ENCODE measurements at places on chromosomes 3 and 15. TPM values are rescaled to one million over a fixed set of nuclear protein-coding genes. Genes with fewer than 3 reads are reported as not detected.
A peak's percentile ranks its signal among the peaks of the same experiment; 100 is the strongest.

ANKRD28 gene
- total RNA-seq, result 48.6 TPM

- no peak overlapping the region for H3K4me3 ChIP-seq
- no peak for DNase-seq
- no peak overlapping the region for H3K27ac ChIP-seq
- H3K27me3 ChIP-seq, result no peaks in the 10 kb centered on the region
- no peaks in the 10 kb centered on the region for H3K36me3 ChIP-seq
These were observed 928.8 kb upstream of the ALCAM start for GRCh38 chr3:104437891-104438290.

GRCh38 chr15:65287520-65287855 is 805 bp upstream of the PARP16 start:
- H3K27me3 ChIP-seq, result no peaks in the 10 kb centered on the region
- H3K36me3 ChIP-seq, result no peaks in the 10 kb centered on the region
- peak overlapping the region; percentile 88 for H3K27ac ChIP-seq
- H3K4me1 ChIP-seq, result peaks cover 27% of the 10 kb centered on the region

GRCh38 chr15:48366584-48367312 is 35.5 kb downstream of the DUT start:
- no peaks in the 10 kb centered on the region for H3K36me3 ChIP-seq
- H3K27ac ChIP-seq, result no peak overlapping the region
- no peaks in the 10 kb centered on the region for H3K27me3 ChIP-seq

DNA sequence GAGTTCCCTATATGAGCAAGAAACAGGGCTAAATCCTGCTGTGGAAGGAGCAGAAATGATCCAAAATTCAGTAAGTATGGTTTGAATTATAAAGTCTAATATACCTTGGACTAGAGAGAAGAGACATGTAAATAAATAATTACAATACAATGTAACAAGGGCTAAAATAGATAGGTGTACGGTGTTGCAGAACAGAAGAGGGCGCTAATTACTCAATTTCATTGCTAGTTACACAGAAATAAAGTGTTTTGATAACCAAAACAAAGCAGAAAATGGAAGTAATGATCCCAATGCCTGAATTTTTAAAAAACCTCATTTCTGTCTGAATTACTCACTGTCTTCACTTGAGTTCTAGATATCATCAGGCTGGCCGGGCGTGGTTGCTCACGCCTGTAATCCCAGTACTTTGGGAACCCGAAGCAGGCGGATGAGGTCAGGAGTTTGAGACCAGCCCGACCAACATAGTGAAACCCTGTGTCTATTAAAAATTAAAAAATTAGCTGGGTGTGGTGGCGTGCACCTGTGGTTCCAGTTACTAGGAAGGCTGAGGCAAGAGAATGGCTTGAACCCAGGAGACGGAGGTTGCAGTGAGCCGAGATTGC is 8.3 kb upstream of the PLCH1 start:
- H3K27me3 ChIP-seq, result no peaks in the 10 kb centered on the region
- no peaks in the 10 kb centered on the region for H3K36me3 ChIP-seq
- no peaks in the 10 kb centered on the region for H3K4me1 ChIP-seq
- no peak for DNase-seq

GRCh38 chr15:40307421-40308211 is at the start of gene PLCB2:
TSS of gene PLCB2 (minus strand) at chr15:40307935. CDS start at chr15:40307672, 263 bp downstream.
- H3K36me3 ChIP-seq, result no peaks in the 10 kb centered on the region
- no peaks in the 10 kb centered on the region for H3K27me3 ChIP-seq
- no peak for DNase-seq

DNA sequence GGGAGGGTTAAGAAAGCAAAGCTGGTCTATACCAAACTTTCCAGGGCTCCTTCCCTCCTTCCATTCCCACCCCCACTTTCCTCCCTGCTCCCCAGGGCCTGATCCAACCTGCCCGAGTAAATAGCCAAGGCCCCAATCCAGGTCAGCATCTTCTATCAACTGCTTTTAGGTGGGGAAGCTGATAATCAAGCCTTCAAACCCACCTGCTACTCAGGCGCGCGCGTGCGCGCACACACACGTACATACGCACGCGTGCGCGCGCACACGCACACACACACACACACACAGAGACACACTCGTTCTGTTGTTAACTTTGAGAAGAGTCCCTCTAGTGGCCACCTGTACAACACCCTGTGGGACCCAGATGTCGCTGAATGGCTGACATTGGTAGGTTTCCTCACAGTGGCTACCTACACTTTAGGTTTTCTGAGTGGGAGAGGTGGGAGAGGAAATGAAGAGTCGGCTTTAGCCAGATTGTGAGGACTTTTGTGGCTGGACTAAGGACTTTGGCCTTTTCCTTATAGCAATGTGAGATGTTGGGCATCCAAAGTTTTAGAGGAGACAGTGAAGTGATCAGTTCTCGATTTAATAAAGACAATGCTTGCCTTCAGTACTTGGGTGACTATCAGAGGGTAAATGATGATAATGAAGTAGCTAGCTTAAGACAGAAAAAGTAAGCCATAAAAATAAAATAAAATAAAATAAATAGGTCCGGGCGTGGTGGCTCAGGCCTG is 179.9 kb upstream of the C2CD4B start:
- no peak overlapping the region for H3K27ac ChIP-seq
- DNase-seq, result no peak
- no peaks in the 10 kb centered on the region for H3K4me1 ChIP-seq
- no peaks in the 10 kb centered on the region for H3K27me3 ChIP-seq
- no peak overlapping the region for H3K4me3 ChIP-seq

DNA sequence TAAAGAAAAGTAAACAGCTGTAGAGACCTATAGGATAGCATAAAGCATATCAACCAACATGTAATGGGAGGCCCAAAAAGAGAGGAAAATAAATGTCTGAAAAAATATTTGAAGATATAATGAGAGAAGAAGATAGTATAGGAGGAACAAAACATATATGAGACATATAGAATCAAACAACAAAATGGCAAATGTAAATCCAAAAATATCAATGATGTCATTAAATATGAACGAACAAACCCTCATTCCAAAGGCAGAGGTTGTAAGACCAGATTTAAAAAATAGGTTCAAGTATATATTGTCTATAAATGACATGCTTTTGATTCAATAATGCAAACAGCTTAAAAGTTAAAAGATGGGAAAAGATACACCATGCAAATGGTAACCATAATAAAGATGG is 470.4 kb downstream of the AGBL1 start:
- H3K36me3 ChIP-seq, result no peaks in the 10 kb centered on the region
- H3K27ac ChIP-seq, result no peak overlapping the region
- no peaks in the 10 kb centered on the region for H3K4me1 ChIP-seq
- no peak overlapping the region for H3K4me3 ChIP-seq
